ENCODE measurements at places on chromosomes 16 and 17.
A peak's percentile ranks its signal among the peaks of the same experiment; 100 is the strongest.

GRCh38 chr17:43020789-43021740 lies 1.1 kb downstream of the VAT1 start:
- peak; percentile 62 for DNase-seq

DNA sequence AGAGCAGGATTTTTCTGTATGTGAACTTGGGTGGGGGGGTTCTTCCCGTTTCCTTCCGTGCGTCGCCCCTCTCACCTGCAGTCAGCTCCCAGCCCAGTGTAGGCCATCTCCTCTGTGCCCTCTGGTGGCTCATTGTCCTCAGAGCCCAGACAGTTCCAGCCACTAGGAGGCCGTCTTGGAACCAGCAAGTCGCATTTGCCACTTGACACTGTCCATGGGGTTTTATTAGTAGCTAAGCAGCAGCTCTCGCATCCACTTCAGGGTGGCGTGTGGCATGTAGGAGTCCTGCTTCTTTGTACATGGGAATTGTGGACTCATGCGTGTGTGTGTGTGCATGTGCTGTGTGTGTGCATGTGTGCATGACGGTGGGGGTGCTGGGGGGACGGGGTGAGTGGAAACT lies 74.0 kb downstream of the SEC14L1 start:
- DNase-seq: peak; percentile 65

GRCh38 chr16:2977440-2977839 lies 2.8 kb downstream of the PKMYT1 start:
- no peak for DNase-seq

DNA sequence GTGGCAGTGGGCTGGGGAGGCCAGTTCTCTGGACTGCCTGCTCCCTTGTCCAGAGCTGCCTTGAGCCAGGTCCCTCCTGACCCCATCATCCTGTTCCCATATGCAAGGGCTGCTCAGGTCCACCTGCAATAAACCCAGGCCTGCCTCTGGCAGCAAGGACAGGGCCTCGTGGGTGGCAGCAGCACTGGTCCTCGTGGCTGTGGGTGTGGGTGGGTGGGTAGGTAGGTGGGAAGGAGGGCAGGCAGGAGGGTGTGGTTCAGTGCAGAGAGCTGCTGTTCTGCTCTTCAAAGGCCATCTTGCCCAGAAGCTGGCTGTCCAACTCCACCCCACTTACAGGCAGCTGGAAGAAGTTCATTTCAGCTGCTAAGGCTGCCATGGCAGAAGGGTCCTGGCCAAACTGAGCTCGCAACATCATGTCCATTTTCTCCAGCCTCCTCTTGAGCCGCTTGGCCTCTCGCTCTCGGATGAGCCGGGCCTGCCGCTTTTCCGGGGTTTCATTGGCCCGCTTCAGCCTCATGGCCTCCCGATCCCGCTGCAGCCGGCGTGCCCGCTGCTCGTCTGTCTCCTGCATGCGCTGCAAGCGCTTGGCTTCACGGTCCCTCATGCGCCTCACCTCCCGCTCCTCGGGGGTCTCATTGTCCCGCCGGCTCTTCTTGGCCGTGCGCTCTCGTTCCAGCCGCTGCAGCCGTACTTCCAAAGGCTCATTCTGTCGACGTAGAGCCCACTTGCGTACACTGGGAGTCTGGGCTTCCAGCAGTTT lies 14.2 kb downstream of the ATXN1L start:
- DNase-seq: no peak

DNA sequence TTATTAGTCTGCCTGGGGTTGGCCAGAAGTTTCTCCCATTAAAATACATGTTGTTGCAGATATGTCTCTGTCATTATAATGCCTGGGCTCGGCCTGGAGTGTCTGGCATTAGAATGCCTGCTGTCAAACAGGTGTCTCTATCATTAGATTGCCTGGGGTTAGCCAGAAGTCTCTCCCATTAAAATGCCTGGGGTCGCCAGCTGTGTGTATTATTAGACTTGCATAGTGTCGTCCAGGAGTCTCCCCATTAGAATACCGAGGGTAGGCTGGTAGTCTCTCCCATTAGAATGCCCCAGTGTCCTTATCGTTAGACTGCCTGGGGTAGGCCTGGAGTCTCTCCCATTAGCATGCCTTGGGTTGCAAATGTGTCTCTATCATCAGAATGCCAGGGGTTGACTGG lies 2270.8 kb downstream of the TP53TG3F start:
- no peak for DNase-seq

DNA sequence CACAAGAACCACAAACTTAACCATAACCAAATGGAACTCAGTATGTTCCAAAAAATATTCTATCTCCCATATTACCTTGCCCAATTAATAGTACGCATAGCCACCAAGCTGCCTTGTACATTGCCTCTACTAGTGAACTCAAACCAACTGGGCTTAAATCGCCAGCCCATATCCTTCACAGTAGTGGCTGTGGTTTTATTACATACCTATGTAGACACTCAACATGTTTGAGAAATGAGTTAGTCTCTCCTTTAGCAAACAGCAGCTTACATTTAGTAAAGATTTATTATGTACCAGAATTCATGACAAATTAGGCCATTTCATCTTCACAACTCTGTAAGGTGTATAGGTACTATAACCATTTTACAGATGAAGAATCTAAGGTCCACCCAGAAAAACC lies 41.4 kb downstream of the GRB2 start:
- no peak for DNase-seq

- no peak for DNase-seq
These were observed 92.3 kb downstream of the METRNL start for GRCh38 chr17:83171661-83172060.

DNA sequence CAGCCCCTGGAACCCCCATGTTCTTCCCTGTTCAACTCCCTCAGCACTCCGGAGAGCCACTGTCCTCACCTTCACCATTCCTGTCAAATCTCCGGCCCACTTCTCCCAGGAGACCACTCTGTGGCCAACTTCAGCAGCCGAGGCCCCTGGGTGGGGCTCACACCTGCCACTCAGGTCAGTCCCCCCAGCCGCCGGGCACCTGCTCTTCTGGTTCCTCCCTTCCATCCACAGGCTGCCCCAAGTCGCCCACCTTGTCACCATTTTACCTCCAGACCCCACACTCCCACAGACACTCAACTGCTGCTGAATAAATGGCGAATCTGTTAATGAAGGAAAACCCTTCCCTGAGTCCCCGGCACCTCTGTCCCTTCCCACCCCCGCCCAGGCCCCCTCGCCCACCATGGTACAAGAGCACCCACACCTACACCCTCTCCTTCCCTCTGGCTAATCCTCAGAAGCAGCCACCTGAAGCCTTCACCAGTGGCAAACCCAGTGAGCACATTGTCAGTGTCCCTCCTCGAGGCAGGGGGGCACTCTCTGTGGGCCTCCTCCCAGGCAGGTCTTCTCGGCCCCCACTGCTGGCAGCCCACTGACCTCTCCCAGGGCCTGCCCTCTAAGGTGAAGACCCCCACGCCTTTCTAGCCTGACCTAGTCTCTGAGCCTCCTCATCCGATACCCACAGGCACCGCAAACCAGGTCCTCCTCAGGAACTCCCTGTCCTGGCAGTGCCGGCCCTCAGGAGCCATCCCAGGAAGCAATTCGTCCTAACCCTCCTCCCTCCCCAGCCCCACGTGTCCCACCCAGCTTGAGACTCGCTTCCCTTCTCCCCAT lies 8.2 kb downstream of the CANT1 start:
- DNase-seq: no peak

- no peak for DNase-seq
These were observed 88.8 kb upstream of the ANKFN1 start for GRCh38 chr17:56064506-56064905.

DNA sequence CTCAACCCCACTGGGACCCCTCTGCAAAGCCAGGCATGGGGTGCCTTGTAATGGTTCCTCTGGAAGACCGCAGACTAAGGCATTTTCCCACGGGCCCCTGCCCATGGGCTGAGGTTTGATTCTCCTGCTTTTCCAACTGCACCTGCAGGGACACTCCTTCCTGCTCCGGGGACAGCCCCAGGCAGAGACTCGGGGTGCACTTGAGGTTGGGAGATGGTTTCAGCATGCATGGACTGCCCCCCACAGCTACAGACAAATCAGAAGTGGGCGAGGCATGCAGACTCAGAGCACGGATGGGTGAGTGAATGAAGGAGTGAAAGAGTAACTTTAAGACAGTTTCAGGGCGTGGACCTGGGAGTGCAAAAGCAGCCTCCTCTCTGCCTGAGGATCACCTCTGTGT lies 87.9 kb upstream of the RPL38 start:
- no peak for DNase-seq

DNA sequence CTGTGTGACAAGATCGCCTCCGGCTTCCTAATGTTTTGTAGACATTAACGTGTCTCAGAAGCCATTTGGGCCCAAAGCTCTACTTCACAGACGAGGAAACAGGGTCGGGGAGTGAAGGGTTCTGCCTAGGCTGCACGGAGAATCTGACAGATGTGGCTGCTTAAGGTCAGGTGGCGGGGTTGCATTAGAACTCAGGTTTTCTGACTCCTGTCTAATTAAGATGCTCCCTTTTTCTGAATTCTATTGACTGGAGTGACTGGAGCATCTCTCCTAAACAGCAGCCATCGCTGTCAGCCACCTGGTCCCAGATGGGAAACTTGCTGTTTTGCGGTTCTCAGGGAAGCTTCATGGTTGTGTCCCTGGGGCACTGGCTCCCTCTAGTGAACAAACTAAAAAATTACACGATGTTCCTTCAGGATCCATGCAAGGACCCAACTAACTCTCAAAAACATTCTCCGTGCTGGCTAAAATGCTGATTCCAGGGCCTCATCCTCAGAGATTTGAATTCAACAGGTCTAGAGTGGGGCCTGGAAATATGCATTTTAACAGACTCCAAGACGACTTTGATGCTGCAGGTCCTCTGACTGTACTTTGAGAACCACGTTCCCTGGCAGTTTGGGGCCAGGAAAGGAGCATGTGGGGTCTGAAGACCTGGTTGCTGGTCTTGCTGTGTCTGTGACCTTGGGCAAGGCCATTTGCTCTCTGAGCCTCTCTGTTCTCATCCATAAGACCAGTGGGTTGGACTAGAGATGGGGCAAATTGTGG lies 117.4 kb downstream of the IRF8 start:
- DNase-seq: peak; percentile 73

- no peak for DNase-seq
These were observed 211.5 kb upstream of the TNRC6C start for GRCh38 chr17:77746896-77747554.

DNA sequence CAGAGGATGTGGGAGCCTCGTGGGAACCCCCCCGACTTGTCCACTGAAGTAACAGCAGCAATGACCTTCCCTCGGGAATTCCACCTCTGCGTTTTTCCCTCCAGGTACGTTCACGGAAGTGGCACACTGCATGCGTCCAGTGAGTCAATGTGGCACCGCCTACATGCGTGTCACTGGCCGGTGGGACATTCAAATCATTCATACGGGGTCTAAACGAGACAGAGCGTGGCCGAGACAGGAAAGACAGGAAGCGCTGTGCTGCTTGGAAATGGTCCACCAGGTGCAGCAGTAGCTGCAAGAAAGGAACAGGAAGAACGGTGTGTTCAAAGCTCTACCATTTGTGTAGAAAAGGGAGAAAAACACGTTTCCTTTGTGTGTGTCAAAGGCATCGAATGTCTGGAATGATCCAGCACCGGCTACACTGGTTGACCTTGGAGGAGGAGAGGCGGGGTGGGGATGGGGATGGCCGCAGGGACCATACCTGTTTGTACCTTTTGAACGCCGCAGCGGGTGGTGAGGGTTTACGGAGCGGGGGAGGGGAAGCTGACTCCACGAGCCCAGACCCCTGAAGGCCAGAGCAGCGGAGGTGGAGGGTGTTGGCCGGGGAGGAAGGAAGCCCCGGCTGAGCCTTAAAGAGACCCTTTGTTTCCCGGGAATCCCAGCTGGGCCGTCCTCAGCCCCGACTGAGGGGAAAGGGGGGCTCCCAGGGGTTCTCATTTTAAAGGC lies 1.7 kb upstream of the PGAP6 start:
- DNase-seq: no peak

- DNase-seq: no peak
These were observed 387.1 kb downstream of the HS3ST4 start for GRCh38 chr16:26078716-26079355.

GRCh38 chr16:5875416-5875815 lies 777.8 kb upstream of the EEF2KMT start:
- no peak for DNase-seq

GRCh38 chr17:44039829-44040635 lies 25.3 kb upstream of the TMEM101 start:
- DNase-seq: no peak

DNA sequence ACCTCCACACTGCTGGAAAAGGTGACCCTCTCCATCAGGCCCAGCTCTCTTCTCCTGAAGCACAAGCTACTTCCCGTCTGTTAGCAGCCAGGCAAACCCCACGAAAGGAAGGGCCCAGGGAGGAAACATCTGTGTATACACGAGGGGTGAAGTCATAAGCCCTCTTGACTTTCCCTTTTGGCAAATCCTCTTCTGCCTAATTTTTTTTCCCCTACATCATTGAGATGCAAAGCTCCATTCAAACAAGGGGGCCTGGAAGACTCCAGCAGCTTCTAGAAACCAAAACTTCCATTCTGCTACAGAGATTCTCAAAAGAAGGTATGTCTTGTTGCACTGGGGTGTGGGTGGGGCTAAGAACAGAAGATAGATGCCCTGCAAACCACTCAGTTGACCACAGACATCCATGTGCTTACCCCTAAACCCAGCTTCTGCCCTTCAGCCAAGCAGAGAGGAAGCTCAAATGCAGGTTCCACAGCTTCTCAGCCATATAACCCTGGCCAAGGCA lies 145.6 kb upstream of the RCVRN start:
- no peak for DNase-seq

- DNase-seq: no peak
These were observed 251.2 kb upstream of the CDH11 start for GRCh38 chr16:65373097-65373496.

- DNase-seq: no peak
These were observed 9.1 kb downstream of the CA4 start for GRCh38 chr17:60158751-60159478.

DNA sequence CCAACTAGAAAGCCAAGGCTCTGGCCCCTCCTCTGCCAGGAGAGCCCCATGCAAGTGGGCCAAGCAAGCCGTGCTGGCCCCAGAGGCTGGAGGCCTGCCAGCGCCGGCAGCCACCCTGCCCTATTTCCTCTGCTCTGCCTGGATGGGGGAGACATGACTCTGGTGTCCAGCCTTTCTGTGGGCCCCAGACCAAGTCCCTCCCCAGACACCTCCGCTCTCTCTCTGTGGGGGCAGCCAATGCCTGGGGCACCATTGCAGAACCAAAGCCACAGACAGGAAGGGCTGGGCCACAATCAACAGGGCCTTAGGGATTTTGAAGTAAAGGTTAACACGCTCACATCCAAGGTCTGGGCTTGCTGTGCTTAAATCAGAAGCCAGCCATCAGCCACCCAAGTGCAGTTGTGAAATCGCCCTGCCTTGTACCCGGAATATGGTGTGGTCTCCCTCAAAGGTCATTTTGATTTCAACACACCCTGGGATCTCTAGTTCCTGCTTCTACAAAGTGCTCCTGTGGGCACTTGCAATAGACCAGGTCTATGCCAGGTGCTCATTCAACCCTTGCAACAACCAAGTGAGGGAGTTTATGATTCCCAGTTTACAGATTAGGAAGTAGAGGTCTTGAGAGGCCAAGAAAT lies 63.5 kb upstream of the TEX2 start:
- no peak for DNase-seq

Measured in HEK293T (cell line).